ENCODE measurements at places on chromosomes 5 and 9.

GRCh38 chr5:122576256-122577016 is 198.4 kb upstream of the SNX2 start:
- no peak for DNase-seq

DNA sequence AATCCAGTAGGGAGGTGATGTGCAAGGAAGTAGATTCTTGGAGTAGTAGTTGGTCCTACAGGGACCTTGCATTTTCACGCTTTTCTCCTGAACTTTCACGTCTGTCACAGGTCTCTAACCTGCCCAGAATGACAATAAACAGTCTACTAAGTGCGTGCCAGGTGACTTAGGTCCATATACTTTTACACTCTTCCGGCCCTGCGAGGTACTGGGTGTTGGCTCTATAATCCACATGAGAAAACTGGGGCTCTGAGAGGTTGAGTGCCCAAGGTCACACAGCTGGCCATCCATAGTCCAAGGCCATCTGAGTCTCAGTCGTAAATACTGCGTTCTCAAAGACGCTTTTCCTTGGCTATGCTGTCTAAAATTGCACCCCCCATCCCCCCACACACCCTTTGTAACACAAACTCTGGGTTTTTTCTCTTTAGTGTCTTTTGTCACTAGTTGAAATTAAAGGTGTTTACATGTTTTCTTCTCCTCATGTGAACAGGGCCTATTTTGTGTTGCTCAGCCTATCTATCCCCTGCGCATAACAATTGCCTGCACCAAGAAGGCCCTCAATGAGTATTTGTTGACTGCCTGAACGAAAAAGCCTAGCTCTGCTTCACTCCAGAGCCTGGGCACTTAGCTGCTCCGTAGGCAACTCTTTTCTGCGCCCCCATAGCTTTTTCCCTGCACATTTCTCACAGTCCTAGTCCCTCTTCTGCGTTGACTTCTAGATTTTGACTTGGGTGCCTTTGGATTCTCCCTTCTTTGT is 943 bp downstream of the SFXN1 start:
- no peak for DNase-seq

DNA sequence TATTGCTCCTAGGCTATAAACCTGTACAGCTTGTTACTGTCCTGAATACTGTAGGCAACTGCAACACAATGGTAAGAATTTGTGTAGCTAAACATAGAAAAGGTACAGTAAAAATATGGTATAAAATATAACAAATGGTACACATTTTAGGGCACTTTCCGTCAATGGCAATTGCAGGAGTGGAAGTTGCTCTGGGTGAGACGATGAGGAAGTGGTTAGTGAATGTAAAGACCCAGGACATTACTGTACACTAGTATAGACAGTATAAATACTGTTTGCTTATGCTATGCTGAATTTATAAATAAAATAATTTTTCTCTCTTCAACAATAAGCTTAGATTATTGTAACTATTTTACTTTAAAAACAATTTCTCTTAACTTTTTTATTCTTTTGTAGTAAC is 15.6 kb upstream of the ADRB2 start:
- DNase-seq: no peak

GRCh38 chr5:179235416-179236400 is 109.6 kb downstream of the ADAMTS2 start:
- peak; percentile 40 for DNase-seq

Measured in upper lobe of right lung (tissue), 1 donor.